Pons (tissue), 1 donor: ENCODE measurements at places on chromosomes 5 and 9.

GRCh38 chr9:36950389-36950788 lies 83.7 kb downstream of the PAX5 start:
- DNase-seq: no peak

DNA sequence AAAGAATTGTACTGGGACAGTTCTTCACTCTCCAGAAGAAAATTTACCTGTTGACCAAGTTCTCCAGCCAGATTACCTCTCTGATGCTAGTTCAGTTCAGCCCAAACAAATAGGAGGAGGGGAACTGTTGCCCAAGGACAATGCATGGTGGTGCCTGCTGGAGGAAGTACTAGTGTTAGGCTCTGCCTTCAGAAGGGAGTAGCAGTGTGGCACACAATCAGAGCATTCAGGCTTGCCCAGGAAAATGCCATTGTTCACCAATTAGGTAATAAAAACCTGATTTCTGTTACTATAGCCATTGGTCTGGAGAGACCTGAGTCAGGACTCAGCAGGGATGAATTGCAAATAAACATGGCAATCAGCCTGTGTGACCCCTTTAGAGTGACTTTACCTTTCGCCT lies 720.8 kb upstream of the ZNF608 start:
- DNase-seq: no peak

- DNase-seq: no peak
Observed at GRCh38 chr5:95083606-95084005, 201.3 kb downstream of the MCTP1 start.

DNA sequence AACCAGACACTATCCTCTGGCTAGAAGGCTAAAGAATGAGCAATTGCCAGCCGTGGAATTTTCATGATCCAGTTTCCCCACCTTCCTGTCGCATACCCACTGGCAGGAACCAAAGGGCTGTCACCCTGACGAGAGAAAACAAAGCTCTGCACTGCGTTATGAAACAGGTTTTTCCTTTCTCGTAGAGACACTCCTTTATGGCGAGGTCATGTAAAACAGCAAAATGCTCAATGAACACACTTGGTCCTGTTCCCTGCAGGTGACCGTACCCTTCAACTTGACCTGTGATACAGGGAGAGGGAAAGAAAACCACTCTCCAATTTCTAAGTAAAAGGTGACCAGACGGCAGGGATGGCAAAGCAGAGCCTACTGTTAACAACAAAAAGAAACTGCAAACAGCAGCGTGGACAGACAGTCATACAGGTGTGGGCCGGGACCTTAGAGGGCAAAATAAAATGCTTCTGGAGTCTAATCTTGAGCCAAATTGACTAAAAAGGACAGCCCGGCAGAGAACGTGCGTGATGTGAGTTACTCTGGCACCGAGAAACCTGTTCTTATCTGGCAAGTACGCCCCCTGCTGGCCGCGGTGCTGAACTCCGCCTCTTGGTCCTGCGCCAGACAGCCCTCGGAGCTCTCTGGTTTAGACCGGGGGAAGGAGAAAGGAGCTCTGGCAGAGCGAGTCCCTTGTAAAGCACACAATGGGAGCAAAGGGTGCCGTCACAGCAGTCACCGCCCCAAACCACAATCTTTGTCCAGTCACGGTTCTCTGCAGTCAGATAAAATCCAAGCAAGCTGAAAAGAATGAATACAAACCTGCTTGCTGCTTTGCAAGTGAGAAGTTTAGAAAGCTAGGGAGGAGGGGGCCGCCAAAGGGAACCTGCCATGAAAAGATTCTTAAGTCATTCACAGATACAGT lies 98.9 kb downstream of the EFNA5 start:
- peak; percentile 82 for DNase-seq

- DNase-seq: no peak
Observed at GRCh38 chr9:14248149-14248548, 65.8 kb downstream of the NFIB start.

DNA sequence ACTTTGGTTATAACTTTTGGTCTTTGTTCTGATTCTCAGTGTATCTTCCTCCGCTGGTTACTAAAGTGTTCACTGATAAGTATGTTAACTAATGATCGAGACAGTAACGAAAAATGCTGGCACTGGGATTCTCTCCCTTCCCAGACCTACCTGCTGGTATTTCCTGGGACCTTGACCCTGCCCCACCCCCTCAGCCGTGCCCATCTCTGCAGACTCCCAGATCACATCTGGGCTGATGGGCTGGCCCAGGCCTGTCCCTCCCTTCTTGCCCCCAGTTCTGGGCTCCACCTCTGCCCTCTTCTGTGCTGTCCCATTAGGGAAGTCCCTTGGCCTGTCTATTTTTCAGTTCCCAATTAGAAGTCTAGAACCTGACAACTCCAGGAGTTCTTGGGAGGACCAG lies 46.9 kb downstream of the NEURL1B start:
- no peak for DNase-seq

DNA sequence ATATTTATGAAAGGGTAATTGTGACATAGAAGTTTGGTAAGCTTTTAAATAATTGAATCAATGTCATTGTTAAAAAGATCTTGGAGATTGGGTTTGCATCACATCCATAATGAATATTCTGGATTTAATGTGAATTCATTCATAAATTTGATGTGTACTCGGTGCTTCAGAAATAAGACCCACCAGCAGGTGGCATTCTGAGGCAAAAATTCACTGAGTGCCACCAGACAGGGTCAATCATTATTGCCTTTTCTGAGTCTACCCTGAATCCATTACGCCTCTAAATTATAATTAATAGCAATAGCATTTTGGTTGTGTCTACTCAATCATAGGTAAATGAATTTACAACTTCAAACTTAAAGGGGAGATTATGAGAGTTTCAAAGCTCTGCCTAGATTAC lies 1.0 kb downstream of the TRPC7 start:
- no peak for DNase-seq

DNA sequence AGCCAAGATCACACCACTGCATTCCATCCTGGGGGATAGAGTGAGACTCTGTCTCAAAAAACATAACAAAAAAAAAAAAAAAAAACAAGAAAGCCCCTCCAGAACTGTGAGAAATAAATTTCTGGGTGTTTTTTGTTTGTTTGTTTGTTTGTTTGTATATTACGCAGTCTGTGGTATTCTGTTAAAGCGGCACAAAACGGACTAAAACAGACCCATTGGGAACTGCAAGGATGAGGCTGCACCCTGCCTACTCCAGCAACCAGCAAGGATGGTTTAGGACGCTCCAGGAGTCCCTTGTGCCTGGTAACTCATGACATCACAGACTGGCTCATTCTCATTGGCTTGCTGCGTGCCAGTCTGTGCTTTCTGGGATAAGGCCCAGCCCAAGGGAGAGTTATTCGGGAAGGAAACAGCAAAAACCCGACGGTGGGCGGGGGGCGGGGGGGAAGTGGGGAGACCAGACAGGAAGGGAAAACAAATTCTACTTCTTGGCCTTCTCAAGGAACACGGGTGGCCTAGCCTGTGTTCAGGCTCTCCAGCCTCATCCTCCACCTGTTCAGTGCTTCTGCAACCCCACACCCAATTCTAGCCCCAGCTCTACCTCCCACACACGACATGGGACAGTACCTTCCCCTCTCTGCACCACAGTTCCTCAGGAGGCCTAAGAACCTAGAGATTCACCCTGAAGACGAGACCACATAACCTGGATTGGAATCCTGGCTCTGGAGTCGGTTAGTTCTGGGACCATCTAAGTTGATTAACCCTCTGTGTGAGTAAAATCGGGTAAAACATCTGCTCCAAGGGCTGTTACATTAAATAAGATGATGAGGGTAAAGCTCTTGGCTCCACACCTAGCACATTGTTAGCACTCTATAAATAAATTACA lies 2.8 kb downstream of the CD74 start:
- peak; percentile 99 for DNase-seq

GRCh38 chr5:168646335-168646734 lies 67.2 kb upstream of the PANK3 start:
- DNase-seq: no peak

- DNase-seq: no peak
Observed at GRCh38 chr5:107796797-107797196, 126.1 kb upstream of the EFNA5 start.

DNA sequence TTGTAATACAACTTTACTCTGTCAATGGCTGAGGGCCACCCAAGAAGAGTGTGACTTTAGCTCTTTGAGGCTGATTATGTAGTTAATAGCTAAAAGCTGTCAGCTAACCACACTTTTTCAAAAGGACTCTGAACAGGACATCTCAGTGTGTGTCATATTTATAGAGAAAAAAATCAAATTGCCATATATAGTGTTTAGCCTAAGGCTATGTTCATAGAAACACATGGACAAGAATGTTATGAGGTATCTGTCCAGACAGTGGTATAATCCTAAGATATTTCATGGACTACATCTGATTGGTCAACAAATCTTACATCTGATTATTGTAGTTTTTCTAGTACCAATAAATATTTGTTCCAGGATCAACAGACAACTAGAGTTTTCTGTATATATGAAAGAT lies 42.1 kb upstream of the CDH18 start:
- no peak for DNase-seq

- no peak for DNase-seq
Observed at GRCh38 chr5:93845376-93845775, 104.0 kb upstream of the POU5F2 start.
